Stimulated activated CD4-positive, alpha-beta T cell treated with anti-CD3 and anti-CD28 coated beads, Interleukin-1b, Interleukin-23, amount 100 ng/mL, for 24 hours (primary cell): ENCODE measurements at places on chromosomes 6 and 20.

DNA sequence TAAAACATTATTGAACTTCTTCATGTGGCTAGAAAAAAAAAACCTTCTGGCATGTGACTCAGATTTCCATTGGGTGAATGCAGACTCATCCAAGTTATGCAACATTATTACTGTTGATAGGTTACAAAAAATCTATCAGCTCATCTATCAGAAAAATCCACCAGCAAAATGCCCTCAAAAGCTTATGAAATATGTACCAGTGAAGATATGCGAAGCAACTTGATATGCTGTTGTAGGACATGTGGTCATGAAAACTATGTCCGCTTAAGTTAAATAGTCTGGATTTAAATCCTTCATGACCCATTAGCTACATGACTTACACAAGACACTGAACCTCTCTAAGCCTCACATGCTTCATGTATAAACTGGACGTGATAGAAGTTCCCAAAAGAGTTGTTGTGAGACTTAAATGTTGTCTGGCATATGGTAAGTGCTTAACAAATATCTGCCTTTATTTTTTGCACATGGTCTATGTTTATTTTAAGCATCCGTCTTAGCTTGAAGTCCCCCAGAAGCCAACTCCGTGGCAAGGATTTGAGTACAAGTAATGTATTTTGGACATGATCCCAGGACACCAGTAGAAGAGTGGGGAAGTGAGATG is 12.5 kb upstream of the BFSP1 start:
- no peak for DNase-seq

DNA sequence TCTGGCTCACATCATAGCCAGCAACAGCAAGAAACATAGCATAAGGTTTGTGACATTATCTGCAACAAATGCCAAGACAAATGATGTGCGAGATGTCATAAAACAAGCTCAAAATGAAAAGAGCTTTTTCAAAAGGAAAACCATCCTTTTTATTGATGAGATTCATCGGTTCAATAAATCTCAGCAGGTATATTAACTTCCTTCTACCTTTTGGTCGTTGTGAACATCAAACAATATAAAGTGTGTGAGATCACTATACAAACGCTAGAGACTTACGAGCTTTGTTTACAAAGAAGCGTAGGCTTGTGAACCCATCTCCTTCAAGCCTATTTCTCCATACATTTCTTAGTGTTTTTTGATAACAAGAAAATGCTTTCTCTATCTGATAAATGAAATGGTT is 3.5 kb downstream of the WRNIP1 start:
- DNase-seq: no peak

DNA sequence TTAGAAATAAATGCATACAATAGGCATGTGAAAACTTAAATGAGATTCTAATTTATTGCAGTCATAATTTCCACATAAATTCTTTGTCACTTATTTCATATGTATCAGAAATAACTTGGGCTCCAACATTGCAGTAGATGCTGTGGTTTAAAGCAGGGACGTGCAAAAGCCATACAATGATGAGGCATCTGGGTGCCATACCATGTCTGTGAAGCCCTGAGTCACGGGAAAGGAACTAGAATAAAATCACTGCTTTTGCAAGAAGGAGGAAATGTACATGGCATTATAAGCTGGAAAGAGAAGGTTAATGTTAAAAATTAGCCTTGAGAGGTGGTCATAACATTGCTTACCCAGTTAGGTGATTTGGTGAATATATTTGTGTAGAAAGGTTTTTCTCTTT is 180.4 kb downstream of the SASH1 start:
- no peak for DNase-seq

- DNase-seq: no peak
These were observed 339.0 kb upstream of the CITED2 start for GRCh38 chr6:139713424-139713823.

- DNase-seq: no peak
These were observed 309.3 kb upstream of the CDYL start for GRCh38 chr6:4466769-4467480.

DNA sequence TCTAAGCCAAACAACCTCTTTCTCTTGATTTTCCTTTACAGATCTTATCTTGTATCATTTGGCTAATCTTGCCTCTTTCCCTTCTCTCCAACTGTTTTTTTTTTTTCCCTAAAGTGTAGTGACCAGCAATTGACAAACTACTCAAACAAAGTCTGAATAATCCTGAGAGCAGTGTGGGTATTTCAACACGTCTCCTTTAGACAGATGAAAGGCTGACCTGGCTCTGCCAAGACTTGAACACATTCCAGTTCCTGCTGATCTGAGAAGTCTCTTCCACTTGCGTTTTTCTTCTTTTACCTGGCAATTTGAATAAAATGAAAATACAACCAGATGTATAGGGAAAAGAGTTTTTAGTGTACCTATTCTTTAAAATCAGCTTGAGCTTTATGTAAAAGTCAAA is 168.4 kb downstream of the GJA10 start:
- no peak for DNase-seq

DNA sequence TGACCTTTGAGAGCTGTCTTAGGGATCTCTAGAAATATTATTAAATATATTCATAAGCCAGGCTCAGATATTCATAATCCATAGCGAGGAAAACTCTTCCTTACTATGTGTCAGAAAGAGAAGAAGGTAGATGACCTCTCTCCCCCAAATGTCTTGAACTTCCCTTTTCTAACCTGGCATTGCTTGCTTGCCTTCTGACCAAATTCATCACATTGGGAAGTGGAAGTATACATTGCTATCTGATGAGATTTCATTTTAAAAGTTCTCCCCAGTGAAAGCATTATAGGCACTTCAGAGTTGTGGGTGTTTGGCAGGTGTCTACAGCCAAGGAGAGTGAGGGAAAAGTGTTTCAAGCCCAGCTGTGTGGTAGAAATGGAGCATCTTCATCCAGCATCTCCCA is 197.3 kb downstream of the ZFAND3 start:
- no peak for DNase-seq

DNA sequence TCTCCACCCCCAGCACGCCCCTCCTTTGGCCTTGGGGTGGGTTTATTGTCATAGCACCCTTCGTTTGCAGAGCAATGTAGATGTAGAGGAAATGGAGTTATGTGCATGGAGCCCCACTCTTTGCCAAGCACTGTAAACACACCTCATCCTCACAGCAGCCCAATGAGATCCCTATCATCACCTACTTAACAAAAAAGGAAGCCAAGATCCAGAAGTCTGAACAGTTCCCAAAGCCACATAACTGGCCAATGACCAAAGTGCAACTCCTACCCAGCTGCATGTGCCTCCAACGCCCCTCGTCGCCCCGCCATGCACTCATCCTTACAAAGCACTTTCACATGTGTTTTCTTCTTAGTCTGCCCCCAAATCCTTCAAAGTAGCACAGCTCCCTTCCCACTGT is 21.8 kb upstream of the FOXQ1 start:
- DNase-seq: no peak

DNA sequence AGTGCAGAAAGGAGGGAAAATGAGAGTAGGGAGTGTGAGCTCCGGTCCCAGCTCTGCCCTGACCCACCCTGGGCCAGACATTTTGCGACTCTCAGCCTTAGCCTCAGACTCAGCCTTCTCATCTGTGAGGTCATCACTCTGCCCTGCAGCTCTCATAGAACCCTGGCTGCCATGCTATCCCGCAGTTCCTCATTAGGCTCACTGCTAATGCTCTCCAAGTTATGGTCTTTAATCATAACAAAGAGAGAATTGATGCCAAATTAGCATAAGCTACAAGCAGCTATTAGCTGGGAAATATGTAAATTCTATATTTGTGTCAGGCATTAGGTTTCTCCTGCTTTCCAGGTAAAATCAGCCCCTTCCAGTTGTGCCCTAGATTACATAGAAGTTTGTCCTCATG is 46.5 kb upstream of the MLN start:
- DNase-seq: no peak

DNA sequence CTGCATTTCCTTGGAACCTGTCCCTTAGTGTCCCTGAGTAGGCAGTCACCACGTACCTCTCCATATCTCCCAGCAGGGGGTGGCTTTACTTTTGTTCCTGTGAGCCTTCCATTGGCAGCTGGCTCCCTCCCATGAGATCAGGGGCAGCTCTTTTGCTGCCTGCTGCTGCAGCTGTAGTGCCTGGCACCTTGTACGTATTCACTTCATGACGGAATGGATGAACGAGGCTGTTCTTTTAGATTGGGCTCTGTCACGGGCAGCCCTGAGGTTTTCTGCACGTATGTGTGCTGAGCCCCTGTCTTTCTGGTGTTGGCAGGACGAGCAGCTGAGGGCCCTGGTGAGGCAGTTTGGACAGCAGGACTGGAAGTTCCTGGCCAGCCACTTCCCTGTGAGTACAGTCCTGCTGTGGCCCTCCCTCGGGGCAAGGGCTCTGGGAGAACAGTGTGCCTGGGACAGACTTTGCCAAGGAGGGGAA is 14.6 kb downstream of the MYBL2 start:
- DNase-seq: no peak

GRCh38 chr6:27133281-27134227 is 113.9 kb upstream of the PRSS16 start:
- no peak for DNase-seq

DNA sequence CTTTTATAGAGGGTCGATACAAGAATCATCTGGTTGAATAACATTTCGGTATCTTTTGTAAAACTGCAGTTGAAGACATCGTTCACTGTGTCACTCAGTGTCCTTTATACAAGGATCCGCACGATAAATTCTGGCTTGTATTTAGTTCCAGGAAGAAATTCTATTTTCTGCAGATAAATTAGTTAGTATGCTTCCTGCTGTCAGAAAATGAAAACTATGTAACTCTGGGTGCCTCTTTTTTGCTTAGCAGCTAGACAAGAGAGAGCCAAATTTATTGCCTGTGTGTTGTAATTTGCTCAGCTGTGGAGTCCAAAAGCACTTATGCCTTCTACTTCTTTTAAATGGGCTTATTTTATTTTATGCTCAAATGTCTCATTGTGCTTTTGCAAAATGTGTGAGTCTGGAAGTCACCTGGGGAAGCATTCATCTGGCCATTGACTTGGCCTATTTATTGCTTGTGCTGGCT is 56.5 kb upstream of the KCNK16 start:
- DNase-seq: no peak

DNA sequence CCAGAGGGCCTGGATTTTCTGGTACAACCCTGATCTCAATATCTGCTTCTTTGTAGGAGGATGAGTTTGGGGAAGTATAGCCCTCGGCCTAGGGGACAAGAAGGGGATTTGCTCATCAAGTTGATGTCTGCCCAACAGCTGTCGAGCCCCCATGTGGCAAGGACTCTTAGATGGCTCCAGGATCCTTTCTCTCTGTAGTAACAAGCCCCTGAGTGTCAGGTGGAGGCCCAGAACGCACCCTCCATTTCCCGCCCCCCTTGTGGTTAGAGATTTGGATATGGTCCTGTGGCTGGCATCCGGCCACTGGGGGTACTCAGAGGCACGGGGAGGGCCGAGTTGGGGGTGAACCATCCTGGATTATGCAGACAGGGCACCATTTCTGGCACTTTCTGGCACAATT is 50.1 kb downstream of the CTCFL start:
- DNase-seq: no peak

- no peak for DNase-seq
These were observed 72.0 kb upstream of the F13A1 start for GRCh38 chr6:6392214-6393068.

- no peak for DNase-seq
These were observed 55.4 kb downstream of the GRM4 start for GRCh38 chr6:34090529-34090928.

DNA sequence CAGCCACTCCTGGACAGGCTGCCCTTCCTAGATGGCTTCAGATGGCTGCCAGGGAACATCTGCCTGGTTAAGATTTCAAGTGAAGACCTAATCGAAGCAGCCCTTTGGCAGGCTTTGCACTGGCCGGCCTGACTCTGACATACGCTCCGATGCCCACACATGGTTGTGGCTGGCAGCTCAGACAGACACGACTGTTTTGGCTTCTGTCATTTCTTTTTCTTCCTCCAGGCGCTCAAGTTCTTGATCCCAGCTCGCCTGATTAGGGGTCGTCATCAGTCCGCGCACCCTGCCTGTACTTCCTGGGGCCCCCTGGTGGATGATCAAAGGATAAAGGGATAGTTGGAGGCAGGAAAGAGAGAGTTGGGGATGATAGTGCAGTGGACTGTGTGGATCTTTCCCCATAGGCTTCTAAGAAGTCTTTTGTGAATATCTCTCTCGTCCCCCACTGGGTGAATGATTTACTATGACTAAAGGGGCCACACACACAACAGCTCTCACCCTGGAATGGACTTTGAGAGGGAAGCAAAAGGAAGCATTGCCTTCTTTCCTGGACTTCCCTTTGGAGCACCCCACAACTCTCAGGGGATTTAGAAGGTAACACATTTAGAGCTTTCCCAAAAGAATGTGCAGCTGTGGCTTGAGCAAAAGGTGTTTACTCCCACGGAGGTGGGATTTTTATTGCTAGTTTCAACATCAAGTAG is 21.4 kb upstream of the TRAM2 start:
- DNase-seq: no peak

GRCh38 chr6:43993881-43994523 is 133.2 kb downstream of the MRPL14 start:
- no peak for DNase-seq

GRCh38 chr6:57116776-57117175 is 26.8 kb downstream of the ZNF451 start:
- no peak for DNase-seq

DNA sequence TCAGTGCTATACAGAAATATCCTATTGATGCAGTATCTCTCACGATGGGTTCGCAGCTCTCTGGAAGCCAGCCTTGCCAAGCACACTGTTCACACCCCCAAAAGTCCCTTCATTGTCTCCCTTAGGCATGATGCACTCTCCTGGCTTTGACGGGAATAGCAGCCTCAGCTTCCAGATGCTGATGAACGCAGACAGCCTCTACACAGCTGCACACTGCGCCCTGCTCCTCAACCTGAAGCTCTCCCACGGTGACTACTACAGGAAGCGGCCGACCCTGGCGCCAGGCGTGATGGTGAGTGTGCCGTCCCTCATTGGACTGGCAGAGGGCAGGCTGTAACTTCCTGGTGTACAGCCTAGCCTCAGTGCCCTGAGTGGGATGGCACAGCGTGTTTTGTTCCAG is 60.0 kb upstream of the PBOV1 start:
- DNase-seq: no peak

DNA sequence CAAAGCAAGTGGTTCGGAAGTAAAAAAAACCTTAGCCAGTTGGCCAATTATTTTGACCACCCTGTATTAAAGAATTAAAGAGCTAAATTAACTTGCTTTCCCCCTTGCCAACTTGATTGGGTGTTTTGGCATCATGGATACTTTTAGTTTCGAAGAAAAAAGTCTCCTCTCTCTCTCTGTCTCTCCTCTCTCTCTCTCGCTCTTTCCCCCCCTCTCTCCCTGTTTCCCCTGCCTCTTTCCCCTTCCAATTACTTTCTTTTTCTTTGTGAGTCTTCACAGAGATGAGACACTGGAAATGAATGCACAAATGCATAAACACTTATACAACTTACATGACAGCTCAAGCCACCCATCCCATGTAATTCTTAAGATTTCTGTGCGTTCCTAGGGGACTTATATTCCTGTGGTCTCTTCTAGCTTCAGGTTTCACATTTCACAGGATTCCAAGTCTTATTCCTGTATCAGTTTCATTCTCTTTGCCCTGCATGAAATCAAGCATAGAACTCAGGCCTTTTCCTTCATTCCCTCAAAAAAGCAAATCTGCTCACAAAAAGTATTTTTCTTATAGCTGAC is 32.9 kb upstream of the EYA4 start:
- no peak for DNase-seq
